ENCODE measurements at places on chromosomes 11 and 22. TPM values are rescaled to one million over a fixed set of nuclear protein-coding genes. Genes with fewer than 3 reads are reported as not detected.

DNA sequence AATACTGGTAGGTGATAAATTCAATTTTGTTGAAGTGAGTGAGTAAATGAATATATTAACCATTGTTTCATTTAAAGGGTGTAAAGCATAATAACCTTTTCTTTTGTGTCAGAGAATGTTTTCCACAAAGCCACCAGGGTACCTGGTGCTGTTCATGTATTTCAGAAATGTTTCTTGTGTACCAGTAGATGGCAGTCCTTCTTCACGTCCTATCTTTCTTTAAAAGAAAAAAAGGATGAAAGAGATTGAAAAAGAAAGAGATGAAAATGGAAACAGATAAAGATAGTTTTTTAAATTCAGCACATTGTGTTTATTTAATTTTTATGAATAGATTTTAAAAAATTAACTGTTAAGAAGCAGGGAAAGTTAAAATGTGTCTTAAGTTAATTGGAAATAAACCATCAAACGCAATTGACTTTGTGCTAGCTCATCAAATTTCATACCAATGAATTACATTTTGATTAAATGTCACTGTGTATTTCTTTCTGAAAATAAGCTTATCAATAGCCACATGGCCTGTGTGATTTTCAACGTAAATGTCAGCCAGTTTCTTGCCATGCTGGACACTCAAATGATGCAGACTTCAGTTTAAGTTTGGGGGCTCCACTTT is 65.5 kb upstream of the CHORDC1 start:
- H3K27ac ChIP-seq: no peak overlapping the region
- H3K36me3 ChIP-seq: no peaks in the 10 kb centered on the region
- no peaks in the 10 kb centered on the region for H3K27me3 ChIP-seq
- no peak for DNase-seq
- no peak overlapping the region for H3K4me3 ChIP-seq
- no peaks in the 10 kb centered on the region for H3K4me1 ChIP-seq

DNAL4 gene
- total RNA-seq: 21.1 TPM

GRCh38 chr11:45799562-45799961 is 5.4 kb upstream of the SLC35C1 start:
- no peak for DNase-seq
- no peaks in the 10 kb centered on the region for H3K4me1 ChIP-seq
- no peak overlapping the region for H3K4me3 ChIP-seq
- no peaks in the 10 kb centered on the region for H3K27me3 ChIP-seq
- H3K36me3 ChIP-seq: no peaks in the 10 kb centered on the region
- no peak overlapping the region for H3K27ac ChIP-seq

DNA sequence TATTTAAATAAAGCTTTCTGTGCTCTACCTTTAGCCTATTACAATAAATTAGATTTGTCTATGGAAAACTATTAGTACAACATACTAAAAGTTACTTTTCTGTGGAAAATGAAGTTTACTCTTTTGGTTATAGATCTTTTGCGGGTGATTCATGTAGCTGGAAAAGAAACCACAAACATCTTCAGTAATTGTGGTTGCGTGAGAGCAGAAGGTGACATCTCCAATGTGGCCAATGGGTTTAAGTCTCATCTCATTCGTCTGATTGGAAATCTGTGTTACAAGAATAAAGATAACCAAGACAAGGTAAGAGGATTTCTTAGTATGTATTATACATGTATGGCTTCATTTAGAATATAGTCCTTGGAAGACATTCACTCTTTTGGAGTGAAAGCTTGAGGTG is 68.6 kb downstream of the ATXN10 start:
- H3K36me3 ChIP-seq: no peaks in the 10 kb centered on the region
- peaks cover 4% of the 10 kb centered on the region for H3K4me1 ChIP-seq
- DNase-seq: no peak
- no peak overlapping the region for H3K4me3 ChIP-seq
- H3K27ac ChIP-seq: no peak overlapping the region

FOLR1 gene
- 7.2 TPM for total RNA-seq

- H3K27ac ChIP-seq: no peak overlapping the region
- DNase-seq: peak; percentile 7
- peaks cover 5% of the 10 kb centered on the region for H3K4me1 ChIP-seq
- H3K27me3 ChIP-seq: no peaks in the 10 kb centered on the region
- H3K36me3 ChIP-seq: no peaks in the 10 kb centered on the region
Observed at GRCh38 chr22:46619240-46619829, 851 bp upstream of the GRAMD4 start.

DNA sequence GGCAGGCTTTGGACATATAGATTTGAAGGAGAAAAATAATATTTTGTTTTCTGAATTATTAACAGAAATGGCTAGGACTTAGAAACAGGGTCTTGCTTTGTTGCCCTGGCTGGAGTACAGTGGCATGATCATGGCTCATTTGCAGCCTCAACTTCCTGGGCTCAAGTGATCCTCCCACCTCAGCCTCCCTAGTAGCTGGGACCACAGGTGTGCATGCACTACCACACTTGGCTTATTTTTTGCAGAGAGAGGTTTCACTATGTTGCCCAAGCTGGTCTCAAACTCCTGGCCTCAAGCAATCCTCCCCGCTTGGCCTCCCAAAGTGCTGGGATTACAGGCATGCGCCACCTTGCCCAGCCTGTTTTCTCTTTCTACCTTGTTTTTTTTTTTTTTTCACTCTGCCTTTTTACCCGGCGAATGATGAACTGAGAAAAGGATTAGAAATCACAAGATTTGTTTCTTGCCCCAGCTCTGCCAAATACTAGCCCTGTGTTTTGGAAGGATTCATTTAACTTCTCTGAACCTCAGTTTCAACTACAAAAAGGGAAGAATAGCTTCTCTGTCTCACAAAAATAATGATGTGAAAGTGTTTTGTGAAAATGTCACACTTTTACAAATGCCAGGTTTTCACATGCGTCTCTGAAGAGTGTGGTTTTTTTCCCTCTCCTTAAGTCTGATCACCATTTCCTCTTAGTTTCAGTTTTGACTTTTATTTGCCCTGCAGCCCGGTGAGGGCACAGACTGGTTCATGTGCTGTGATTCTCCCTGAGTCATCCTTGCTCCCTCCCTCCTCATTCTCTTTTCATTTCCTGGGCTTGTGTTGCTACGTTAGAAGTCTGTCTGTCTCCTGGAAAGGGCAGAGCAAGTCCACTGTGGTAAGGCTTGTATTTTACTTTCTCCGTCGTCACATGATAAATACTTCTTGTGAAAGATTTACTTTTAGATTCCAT is 67.7 kb downstream of the BCL2L13 start:
- peak overlapping the region; percentile 24 for H3K4me3 ChIP-seq
- H3K4me1 ChIP-seq: peaks cover 4% of the 10 kb centered on the region
- peak overlapping the region; percentile 75 for H3K27ac ChIP-seq

DNA sequence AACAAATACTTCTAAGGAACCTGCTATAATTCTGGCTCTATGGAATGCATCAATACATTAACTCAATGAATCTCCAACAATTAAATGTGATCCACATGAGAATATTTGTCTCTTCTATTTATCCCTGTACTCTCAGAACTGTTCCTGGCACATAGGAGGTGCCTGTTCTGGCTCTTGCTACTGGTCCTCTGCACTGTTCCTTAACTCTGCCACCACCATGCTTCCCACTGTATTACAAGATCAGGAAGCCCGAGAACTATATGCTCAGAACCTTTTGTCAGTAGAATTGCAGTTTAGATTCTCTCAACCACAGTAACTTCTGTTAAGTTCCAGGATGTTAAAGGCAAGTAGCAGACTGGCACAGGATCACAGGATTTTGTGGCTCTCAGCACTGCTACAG is 376.3 kb upstream of the CCDC90B start:
- H3K36me3 ChIP-seq: no peaks in the 10 kb centered on the region

GRCh38 chr11:47243454-47243853 is 5.2 kb downstream of the ACP2 start:
- no peaks in the 10 kb centered on the region for H3K36me3 ChIP-seq
- DNase-seq: no peak
- H3K4me1 ChIP-seq: peaks cover 21% of the 10 kb centered on the region

TENM4 gene
- total RNA-seq: 24.9 TPM

MUC6 gene
- not detected for total RNA-seq

MYO7A gene
- total RNA-seq: 175 TPM

GRCh38 chr11:35057926-35058668 is 80.9 kb upstream of the CD44 start:
- no peak overlapping the region for H3K4me3 ChIP-seq
- no peaks in the 10 kb centered on the region for H3K36me3 ChIP-seq
- no peak for DNase-seq
- no peaks in the 10 kb centered on the region for H3K27me3 ChIP-seq
- H3K4me1 ChIP-seq: no peaks in the 10 kb centered on the region

GRCh38 chr22:19630614-19631013 is 83.7 kb upstream of the SEPTIN5 start:
- no peak overlapping the region for H3K27ac ChIP-seq
- no peaks in the 10 kb centered on the region for H3K4me1 ChIP-seq
- H3K27me3 ChIP-seq: peaks cover 1% of the 10 kb centered on the region
- DNase-seq: no peak
- H3K4me3 ChIP-seq: no peak overlapping the region
- no peaks in the 10 kb centered on the region for H3K36me3 ChIP-seq

HTR3B gene
- total RNA-seq: not detected

LGALS12 gene
- total RNA-seq: not detected

C11orf97 gene
- total RNA-seq: not detected

CTTN gene
- total RNA-seq: 227 TPM

DNA sequence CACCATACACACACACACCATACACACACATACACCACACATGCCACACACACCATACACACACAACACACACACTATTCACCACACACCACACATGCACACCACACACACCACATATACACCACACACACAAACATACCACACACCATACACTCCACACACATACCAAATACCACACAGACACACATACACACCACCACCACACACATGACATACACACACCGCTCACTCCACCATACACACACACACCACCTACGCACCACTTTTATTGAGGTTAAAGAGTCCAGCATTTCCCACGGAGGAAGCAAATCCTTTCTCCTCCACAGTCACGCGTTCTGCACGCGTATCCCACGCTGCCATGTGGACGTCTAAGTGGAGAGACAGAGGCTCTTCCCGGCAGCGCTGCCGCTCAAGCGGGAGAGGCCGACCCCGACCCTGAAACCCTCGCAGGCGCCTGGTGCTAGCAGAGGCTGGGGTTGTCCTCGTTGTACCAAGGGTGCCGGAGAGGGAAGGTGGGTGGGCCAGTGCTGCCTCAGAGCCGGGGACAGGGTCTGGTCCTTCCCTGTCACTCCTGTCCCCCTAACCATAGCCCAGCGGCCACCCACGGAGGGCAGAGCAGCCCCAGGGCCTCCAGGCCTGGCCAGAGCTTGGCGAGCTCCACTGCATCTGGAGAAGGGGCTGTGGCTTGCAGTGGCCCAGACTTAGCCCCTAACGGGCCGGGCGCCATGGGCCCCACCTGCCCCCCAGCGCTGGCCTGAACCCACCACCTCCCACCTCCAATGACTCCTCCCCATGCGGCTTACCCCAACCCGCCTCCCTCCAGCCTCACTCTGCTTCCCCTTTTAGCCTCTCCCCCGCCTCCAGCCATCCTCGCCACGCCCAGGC is 1495.0 kb downstream of the BRD1 start:
- no peaks in the 10 kb centered on the region for H3K36me3 ChIP-seq
- peaks cover 6% of the 10 kb centered on the region for H3K27me3 ChIP-seq
- no peaks in the 10 kb centered on the region for H3K4me1 ChIP-seq

DNA sequence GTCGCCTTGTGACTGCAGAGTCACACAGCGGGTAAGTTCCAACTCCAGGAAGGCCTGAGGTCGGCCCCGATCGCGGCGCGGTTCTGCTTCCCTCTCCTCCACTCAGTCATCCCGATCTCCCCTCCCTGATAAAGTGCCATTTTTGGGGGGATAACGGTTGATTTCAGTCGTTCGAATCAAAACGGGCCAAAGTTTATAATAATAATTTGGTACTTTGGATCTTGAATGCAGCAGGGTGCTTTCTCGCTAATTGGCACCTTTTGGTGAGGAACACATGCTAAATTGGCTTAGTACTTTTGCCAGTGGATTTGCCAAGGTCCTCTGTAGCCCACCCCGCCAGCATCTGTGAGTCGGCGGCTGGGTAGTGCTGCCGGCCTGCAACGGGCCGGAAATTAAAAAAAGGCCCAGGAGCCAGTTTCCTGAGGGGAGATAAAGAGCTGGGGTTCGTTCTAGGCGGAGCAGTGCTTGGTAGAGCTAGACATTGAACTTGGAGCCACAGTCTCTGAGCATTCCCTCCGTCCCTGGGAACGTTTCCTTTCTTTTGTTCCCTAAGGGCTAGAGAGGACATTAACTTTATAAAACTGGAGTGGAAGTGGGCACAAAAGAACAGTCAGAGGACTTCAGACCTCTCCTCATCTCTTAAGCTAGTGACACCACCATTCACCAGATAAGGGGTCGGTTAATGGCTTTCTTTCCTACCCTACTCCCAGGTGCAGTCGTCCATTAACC is 997 bp downstream of the UBE2L3 start:
- DNase-seq: peak; percentile 49
- H3K36me3 ChIP-seq: no peaks in the 10 kb centered on the region
- H3K27me3 ChIP-seq: no peaks in the 10 kb centered on the region
- H3K4me3 ChIP-seq: peak overlapping the region; percentile 77
- H3K4me1 ChIP-seq: peaks cover 33% of the 10 kb centered on the region
- H3K27ac ChIP-seq: peak overlapping the region; percentile 72

BACE1 gene
- 24.7 TPM for total RNA-seq

DNA sequence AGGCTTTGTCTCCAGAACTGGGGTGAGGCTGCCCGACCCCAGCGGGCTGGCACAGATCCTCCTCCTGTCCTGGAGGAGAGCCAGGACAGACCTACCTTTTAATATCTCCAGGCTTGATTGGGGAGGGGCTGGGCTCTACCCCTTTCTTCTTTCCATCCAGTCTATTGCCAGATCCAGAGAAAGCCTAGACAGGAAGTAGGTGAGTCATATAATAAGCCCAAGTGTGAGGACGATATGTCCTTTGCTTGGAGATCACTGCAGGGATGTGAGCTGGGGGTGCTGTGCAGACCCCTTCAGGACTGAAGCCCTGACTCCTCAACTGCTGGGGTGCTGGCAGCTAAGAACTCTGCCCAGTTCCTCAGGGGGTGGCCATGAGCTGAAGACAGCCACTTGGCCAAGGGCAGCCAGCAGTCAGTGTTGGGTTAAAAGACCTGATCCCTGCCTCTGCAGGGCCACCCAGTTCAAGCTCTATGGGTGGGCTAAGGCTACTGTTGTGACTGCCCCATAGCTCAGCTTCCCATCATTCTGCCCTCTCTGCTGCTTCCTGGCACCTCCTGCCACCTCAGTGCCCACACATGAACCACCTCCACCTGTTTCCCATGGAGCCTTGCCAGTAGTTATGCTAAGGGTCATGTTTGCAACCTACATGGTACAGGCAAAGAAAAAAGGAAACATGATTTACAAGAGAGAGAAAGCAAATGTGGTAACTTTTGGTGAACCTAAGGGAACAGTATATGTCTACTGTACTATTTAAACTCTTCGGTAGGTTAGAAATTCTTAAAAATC is 8.3 kb upstream of the C22orf39 start:
- DNase-seq: no peak
- H3K36me3 ChIP-seq: no peaks in the 10 kb centered on the region
- no peaks in the 10 kb centered on the region for H3K27me3 ChIP-seq
- H3K4me3 ChIP-seq: no peak overlapping the region
- H3K27ac ChIP-seq: no peak overlapping the region
- no peaks in the 10 kb centered on the region for H3K4me1 ChIP-seq

All from adrenal gland (tissue), 19 donors.